Activated naive CD8-positive, alpha-beta T cell treated with anti-CD3 and anti-CD28 coated beads for 36 hours (primary cell): ENCODE measurements at places on chromosomes 1 and 21. TPM values are rescaled to one million over a fixed set of nuclear protein-coding genes. Genes with fewer than 3 reads are reported as not detected.
A peak's percentile ranks its signal among the peaks of the same experiment; 100 is the strongest.

The FGR gene
- 0.30 TPM for total RNA-seq

DNA sequence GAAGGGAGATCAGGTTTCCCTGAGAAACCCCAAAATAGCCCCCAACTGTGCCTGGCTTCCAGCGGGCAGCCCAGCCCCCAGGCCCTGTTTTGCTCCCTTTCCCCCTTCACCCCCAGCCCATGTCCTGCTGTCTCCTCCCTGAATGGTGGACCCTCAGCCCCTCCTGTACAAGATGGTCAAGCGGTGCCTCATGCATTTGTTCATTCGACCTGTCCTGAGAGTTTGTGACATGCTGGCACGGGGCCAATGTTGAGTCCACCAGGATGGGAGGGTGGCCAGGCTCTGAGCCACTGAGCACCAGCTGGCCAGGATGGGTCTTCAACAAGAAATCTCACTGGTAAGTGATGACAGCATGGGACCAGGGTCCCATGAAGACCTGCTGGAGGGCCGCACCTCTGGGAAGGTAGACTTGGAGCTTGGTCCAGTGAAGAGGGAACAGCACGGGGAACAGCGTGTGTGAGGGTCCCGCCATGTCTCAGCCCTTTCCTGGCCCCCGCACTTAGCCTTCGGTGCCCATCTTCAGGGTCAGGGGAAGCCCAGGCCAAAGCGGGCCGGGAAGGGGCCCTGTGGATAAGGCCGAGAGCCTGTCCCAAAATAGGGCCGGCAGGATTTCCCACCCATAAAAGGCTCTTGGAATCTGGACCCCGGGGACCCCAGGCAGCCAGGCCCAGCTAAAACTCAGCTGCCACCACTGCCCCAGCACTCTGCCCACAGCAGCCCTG lies at the start of gene CALML6:
Gene CALML6 (plus strand): TSS at position 290 of the 722 bp plus-strand sequence. CDS start 21 bp downstream, at position 311.
- DNase-seq = no peak

DNA sequence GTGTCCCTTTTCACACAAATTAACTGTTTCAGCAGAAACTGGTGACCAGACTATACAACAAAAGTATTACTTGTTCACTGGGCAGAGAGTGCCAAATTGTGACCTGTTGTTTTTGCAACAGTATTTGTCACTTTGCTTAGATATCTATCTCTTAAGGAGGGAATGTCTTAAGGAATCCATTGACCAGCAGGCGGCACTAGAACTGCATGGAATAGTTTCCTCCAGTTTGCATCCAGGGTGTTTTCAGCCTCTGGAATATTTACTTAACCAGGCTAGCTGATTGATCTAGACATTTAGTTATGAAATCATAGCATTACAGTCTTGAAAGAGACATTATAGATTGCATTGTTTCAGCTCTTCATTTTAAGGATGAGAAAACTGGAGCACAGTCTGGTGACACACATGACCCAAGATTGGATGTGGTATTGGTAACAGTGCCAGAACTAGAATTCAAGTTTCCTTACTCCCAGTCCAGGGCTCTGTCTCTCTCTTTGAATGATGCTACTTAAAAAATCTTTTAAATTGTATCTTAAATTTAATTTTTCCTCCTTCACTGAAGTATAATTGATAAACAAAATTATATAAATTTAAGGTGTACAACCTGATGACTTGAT lies 16.9 kb downstream of the RPTN start:
- no peak for DNase-seq

- DNase-seq = no peak
Observed at GRCh38 chr21:15653710-15654109, 76.1 kb upstream of the USP25 start.

The ETNK2 gene
- total RNA-seq = 1.7 TPM

DNA sequence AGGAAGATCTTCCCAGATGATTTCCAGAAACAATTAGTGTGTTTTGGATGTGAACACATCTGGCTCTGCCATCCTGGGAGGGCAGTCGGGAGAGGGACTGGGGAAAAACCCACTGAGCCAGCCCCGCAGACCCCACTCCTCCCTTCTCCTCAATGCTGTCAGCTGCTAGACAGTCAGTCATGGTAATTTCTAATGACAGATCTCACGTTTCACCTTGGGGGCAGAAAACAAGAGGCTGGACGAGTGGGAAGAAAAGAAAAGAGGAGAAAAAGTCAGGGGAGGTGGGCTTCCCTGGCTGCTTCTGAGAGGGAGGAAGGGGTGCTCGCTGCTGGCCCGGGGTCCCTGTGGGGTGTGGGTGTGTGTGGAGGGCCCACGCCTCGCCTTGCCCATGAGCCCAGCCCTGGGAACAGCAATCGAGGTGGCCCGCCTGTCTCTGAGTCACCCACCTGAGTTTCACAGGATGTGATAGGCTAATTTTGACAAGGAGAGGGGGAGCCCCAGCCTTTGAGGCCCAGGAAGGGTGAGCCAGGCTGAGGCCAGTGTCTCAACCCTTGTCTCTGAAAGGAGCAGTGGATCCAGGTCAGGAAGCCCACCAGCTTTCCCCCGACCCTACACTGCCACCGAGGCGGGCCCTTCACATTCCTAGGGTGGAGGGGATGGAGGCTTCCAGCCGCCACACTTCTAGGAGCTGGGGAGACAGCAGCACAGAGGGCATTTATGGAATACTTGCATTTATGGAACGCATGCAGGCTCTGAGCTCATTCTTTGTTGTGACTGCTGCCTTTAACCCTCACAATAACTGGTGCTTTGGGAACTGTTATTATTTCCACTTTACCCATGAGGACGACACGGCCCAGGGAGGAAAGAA lies 49.1 kb upstream of the IFNLR1 start:
- DNase-seq = peak; percentile 69

The FALEC gene
- total RNA-seq = not detected

DNA sequence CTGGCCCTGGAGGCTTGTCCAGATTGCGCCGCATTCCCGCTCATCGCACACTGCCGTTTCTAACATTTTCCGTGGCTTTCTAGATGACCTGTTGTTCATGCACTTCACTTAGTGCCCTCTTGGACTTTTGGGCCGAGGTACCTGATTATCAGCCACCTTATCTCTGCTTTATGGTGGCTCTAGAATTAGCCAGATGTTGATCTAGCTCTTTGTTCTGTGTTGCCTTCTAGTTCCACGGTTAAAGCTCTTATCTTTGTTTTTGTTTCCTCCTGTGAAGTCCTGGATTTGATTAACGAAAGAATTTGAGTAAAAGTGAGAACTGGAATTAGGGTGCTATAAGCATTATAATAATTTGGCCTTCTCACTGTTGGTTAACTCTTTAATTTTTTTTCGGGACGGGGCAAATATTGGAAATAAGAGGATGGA lies 945 bp downstream of the RNPEP start:
- no peak for DNase-seq

DNA sequence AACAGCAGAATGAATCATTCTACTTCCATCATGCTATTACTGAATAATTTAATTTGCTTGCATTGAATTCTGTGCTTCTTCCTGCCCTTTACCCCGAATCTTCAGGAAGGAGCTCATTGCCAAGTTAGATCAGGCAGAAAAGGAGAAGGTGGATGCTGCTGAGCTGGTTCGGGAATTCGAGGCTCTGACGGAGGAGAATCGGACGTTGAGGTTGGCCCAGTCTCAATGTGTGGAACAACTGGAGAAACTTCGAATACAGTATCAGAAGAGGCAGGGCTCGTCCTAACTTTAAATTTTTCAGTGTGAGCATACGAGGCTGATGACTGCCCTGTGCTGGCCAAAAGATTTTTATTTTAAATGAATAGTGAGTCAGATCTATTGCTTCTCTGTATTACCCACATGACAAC lies 44.2 kb downstream of the MAP3K7CL start:
- no peak for DNase-seq

The SYNJ1 gene
- 6.3 TPM for total RNA-seq

GRCh38 chr1:78044796-78045562 lies 787 bp upstream of the GIPC2 start:
- no peak for DNase-seq

GRCh38 chr1:100239961-100240360 lies 9.7 kb downstream of the DBT start:
- no peak for DNase-seq

The RIPPLY3 gene
- total RNA-seq = 0.10 TPM

DNA sequence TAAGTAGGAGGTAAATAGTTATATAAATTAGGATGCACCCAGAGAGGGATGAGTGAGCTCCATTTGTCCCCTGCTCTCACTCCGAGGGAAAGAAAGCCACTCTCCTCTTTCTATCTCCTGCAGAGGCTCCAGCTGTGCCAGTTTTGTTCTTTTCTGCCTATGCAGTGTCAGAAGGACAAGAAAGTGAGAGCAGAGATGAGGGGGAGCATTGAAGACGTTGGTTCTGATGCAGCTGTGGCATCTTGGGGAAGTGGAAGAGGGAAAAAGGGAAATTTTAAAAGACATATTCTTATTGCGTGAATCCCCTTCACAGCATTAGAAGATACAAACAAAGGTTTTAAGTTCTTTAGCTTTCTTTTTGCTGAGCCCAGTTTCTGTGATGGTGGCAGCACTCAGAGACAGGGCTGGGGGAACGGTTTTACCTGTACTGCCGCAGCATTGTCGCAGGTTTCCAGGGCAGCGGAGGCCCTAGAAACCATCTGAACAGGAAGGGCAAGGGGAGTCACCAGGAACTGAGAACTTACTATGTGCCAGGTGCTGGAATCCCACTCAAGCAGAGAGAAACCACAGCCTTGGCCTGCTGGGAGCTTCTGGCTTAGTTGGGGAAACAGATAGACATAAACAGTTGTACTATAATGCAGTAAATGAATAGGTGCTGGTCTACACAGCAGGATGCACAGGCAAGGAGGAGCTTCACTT lies 44.9 kb upstream of the USP24 start:
- no peak for DNase-seq

- no peak for DNase-seq
Observed at GRCh38 chr1:94803517-94804441, 16.4 kb upstream of the SLC44A3 start.

The LRRC42 gene
- 29.0 TPM for total RNA-seq
